ENCODE measurements at places on chromosomes 6 and 20. TPM values are rescaled to one million over a fixed set of nuclear protein-coding genes. Genes with fewer than 3 reads are reported as not detected.

GRCh38 chr6:87731818-87732661 is 30.0 kb upstream of the AKIRIN2 start:
- no peak for DNase-seq

DNA sequence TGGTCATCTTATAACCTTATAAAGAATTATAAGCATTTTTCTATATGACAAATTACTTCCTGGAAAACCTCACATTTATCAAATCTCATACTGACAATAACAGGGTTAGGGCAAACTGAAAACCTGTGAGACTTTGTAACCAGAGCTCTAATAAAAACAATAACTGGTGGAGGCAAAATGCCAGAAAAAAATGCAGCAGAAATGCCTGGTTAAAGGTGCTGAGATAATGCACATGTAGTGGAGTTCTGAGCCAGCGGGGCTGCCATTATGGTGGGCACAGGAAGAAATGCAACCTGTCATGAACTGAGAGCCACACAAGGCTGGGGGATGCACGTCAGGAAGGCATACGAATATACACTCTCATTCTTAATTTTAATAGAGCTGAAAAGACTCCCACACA is 53.0 kb downstream of the NCOA6 start:
- no peak for DNase-seq

GRCh38 chr6:130585587-130585986 is 219.8 kb downstream of the TMEM200A start:
- no peak for DNase-seq

GRCh38 chr6:32424589-32425300 is 14.9 kb upstream of the HLA-DRA start:
- DNase-seq: no peak

GRCh38 chr20:38897267-38897666 is 28.9 kb upstream of the FAM83D start:
- DNase-seq: no peak

SEMG1 gene
- total RNA-seq: 2.9 TPM

DNA sequence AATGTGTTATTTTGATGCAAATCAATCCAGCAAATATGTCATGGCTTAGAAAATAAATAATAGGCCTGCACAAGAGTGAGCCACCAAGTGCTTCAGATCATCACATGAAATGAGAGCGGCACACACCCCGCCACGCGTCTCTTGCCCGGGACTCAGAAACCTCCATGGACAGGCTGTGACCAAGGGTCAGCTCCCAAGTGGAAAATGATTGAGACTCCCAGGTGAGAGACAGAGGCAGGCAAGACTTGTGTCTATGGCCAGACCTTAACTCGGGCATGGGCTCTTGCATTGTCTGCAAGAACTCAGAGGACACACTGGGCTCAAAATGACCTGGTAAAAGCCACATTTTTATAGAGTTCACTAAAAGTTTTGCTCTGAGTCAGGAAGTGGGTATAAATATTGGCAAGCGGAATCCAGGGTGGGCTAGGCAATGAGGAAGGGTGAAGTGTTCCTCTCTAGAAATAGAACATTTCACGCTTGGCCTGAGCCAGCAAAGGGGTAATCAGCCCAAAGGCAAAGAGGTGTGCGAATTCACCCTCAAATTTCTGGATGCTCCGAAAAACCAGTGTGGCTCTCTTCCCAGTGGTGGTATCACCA is 30.7 kb upstream of the RIN2 start:
- no peak for DNase-seq

DNA sequence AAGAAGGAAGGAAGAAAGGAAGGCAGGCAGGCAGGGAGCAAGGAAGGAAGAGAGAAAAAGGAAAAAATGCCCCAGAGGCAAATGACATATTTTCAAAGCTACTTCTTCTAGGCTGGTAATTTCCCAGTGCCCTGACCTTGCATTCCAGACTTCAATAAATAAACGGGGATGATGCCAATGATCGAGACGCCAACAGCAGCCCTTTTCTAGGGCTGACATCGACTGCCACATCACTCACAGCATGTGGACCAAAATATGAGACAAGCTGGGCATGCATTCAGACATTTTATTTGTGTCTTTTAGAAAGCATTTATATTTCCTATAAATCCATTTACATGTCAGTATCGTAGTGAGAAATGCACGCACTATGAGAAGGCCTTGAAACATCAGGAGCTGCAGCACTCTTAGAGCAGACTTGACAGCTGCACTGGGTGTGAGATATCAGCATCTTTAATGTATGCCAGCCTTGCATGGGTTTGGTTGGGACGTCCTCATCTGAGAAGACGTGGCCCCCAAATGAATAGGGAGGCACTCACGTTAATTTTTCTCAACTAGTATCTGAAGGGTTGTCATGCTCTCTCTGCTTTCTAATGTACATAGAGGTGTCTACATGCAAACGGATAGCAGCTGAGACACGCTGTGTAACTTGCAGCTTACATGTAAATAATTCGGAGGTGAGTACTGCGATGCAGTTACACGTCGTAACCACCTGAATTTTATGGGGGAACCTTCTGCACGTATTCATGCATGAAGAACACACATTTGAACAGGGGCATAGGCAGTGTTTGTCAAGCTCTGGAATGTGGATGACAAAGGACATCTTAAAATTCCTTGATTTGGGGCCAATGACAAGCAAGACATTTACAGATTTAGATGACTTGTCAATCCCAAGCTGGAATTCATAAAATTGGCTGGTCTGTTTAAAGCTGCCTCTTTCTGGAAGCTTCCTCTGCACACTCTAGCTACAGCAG is 149.1 kb upstream of the AGPAT4 start:
- no peak for DNase-seq

GRCh38 chr20:36267605-36268381 is 31.5 kb downstream of the AAR2 start:
- DNase-seq: no peak

GRCh38 chr6:43129434-43130194 is 41.5 kb upstream of the SRF start:
- DNase-seq: peak; percentile 58

PIGU gene
- total RNA-seq: 31.7 TPM

All from WTC11 (cell line).